ENCODE measurements at places on chromosomes 1 and 21.

DNA sequence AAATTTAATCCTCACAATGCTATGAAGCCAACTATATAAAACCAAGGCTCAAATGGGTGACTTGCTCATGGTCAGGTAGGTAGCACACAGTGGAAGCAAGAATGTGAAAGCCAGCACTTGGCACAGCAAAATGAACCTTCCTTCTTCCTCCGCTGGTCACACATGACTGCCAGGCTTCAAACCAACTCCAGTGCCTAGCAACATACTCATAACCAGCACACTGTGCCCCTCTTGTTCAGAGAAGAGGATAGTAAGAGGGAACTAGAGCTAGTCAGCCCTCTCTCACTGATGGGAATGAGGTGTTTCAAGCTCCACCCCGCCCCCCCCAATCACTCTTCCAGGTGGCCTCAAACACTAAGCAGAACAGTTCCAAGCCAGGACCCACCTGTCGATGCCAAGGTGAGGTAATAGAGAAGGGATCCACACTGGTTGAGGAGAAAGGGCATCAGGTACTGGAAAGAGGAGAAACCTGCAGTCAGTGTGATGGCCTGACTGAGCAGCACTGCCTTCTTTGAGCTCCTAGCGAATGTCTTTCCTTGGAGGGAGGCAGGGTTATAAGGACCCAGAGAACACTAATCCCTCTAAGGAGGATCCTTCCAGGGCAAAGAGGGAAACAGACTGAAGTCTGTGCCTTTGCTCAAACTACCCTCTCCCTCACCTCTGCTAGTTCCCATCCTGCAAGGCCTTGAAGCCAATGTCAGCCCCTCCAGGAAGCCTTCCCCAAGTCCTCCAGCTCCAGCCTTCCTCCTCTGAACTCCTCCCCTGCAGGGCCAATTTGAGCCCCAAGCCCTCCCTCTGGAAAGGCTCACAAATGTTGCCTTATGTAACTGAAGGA, 1.2 kb downstream of the TMEM234 start:
- DNase-seq, result no peak

DNA sequence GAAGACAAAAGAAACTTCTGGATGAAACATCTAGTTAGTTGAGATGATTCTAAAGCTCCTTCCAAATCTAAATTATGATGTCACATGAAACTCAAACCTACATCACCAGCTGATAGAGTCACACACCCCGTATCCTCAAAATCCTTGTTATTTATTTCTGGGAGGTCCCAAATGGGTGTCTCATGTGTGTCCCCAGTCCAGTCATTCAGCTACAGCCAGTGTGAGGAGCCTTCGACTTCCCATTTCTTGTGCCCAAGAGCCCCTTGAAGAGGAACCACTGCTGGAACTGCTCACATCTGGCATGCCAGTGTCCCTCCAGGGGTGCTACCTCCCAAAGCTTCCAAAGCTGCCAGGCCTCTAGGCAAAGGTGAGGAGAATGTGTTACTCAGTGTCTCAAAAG, 32.5 kb upstream of the KCNA3 start:
- DNase-seq, result no peak

DNA sequence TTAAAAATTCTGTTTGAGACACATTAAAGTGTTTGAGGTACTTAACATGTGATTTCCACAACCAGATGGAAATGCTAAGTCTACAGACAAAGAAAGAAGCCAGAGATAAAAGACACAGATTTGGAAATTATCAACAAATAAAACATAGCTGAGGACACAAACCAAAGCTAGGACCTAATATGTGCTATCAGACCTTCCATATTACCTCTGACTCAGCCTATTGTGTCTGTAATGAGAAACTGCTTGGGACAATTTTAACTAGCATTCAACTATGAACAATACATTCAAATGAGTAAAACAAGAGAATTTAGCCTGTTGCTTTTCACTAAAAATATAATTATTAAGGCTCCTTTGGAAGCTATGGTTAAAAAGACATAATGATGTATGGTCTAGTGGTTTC, 54.6 kb downstream of the WNT2B start:
- DNase-seq, result no peak

DNA sequence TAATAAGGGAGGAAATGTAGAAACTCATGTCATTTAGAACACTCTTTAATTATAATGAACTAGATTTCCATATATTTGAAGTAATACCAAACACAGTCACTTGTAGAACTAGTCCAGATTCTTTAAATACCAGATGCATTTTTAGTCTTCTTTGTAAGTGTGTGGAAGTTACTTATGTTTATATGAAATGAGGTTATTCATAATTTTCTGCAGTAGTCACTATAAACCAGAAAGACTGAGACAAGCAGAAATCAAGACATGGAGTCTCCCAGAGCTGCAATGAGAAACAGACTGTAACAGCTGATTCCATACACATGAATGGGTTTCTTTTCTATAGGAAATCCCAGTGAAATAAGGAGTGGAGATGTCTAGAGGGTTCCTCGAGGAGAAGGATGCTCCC, 216.6 kb upstream of the ZP4 start:
- DNase-seq, result no peak

DNA sequence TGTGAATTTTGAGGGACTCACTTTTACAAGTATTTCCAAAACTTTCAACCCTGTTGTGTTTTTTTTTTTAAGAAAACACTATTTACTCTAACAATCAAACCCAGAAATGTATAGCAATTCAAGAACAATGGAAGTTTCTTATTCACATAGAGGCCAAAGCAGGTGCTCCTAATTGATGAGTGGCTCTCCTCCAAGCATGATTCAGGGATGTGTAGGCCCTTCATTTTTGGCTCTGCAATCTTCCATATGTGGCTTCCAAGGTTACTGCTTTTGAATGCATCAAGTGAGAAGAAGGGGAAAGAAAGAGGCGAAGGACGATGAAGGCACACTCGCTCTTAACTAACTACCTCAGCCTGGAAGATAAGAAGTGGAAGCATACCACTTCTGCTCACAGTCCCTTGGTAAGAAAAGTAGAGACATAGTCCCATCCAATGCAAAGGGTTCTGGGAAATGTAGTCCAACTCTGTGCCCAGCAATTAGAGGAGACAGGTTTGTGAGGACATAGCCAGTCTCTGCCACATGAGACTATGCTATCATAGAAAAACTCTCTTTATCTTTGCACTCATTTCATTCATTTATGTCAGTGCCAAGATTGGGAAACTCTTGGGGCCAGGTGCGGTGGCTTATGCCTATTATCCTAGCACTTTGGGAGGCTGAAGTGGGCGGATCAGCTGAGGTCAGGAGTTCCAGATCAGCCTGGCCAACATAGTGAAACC, 46.0 kb downstream of the OPTC start:
- no peak for DNase-seq

DNA sequence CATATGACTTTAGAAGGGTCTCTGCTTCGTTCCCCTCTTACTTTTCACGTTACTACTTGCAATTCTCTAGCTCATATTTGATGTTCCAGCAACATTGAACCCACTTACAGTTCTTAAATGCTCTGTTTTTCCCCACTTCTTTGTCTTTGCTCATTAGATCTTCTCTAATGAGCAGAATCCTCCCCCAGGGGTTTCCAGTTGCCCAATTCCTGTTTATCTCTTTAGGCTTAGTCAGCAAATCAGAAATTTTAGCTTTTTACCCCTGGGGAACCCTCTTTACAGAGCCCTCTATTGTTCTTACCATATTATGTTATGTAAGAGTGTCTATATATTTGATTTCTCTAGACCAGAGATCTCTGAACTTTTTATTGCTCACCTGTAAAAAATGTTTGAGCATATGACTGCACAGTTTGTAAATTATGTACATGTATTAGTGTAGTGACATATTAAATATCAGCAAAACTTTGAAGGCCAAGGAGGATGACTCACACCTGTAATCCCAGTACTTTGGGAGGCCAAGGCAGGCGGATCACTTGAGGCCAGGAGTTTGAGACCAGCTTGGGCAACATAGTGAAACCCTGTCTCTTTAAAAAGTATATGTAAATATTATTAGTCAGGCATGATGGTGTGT, 71.4 kb downstream of the FNBP1L start:
- no peak for DNase-seq

DNA sequence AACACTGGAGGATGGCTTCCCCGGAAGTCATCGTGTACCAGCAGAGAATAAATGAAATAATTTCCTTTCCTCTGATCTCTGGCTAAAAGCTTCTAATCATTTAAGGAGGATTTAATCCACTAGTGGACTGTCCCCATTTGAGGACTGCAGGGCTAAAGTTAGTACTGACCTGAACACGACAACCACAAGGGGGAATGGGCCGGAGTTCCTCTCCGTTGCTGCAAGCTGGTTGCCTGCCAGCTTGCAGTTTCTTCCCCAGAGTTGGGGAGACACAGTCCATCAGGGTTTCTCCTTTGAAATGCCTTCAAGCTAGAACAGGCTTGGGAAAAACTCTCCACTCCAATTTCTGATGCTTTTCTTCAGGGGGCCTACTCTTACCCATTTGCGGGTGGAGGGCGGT, 35.5 kb upstream of the NPL start:
- no peak for DNase-seq

- DNase-seq, result peak; percentile 80
These were observed 18.8 kb upstream of the TENT5B start for GRCh38 chr1:27031235-27032118.
